Stimulated activated CD4-positive, alpha-beta T cell treated with anti-CD3 and anti-CD28 coated beads, Interleukin-4, amount 100 ng/mL, for 4 hours (primary cell): ENCODE measurements at places on chromosomes 3 and 15.

- no peak for DNase-seq
Measured at GRCh38 chr3:107213044-107213669, 164.1 kb upstream of the CCDC54 start.

DNA sequence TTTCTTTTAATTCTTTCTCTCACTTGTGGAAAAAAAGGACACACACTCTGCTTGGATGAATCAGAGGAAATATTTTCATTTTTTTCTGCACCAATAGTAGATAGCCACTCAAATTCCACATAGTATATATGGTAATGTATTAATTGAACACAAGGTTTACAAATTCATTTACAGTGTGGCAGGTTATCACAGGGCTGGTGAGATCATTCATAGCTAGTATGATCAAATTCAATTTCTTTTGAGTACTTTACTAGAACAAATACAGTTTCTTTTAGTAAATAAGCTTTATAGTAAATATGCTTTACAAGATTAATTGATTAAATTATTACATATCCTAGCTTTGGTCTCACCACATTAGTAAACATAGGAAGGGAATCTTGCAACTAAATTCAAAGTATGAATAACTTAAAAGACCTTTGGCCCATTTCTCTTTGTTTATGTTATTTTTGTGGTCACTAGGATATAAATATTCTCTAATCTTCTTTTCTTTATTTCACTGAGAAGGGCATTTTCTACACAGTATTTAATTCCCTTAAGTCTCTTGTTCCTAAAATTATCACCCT is 40.1 kb upstream of the PARP14 start:
- no peak for DNase-seq

GRCh38 chr3:4818986-4819693 is 160.1 kb upstream of the BHLHE40 start:
- DNase-seq = no peak

DNA sequence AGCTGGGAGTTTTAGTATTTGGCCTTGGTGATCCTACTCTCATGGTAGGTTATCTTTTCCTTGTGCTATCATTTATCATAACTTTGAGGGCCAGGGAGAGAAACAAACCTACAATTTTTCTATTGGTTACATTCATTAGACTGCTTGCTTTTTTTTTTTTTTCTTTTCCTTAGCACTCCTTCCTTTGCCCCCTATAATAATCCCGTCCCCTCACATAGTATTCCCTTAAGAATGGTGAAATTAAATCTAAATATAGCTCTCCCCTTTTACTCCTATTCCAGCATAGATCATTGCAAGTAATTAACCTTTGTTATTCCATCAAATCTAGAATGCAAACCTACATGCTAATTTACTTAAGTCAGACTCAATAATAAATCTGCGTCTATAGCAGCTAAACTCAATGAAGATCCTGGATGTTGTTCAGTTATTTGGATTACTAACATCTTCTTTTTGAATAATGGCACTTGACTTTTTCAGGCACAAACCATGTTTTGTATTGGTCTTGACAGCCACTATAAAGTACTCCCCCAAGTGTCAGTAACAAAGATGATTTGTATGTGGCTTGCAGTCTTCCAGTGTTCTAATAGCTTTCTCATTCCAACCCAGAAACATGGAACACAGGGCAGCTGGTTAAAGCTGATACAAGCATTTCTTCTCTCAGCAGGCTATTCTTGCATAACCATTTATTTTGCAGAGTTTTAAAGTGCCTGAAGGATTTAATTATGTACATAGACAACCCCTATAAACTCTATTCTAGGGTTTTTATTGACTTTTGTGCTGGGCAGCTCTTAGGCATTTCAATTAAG is 420.6 kb downstream of the MECOM start:
- no peak for DNase-seq

DNA sequence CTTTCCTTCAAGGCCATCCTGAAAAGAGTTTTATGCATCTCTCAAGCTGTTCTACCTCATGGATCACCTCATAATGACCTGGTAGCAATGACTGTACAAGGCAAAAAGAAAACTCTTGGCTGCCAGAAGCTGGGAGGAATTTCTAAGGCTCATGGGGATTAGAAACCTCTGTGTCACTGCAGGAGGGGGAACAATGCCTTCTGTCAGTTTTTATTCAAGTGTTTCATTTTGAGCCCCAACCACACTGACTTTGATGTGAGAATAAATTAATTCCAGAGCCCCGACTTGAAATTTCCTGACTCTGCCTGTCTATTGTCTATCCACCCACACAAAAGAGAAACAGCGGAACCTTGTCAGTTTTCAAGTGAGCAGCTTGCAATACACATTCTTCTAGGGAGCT is 58.7 kb upstream of the MRPL3 start:
- no peak for DNase-seq

DNA sequence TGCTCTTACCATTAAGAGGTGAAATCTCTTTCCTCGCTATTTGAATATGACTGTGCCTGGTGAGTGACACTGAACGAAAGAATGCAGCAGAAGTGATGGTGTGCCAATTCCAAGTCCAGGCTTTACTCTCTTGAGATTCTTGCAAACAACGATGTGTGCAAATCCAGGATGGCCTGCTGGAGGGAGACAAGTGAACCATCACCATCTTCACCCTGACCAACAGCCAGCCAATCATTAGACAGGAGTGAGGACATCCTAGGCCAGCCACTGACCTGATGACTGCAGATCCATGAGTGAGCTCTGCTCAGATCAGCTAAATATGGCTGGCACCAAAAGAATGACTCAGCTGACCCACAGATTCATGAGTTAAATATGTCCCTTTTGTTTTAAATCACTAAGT is 878.0 kb downstream of the PDCD6IP start:
- DNase-seq = no peak

GRCh38 chr3:101859882-101860448 is 10.7 kb downstream of the NFKBIZ start:
- no peak for DNase-seq

GRCh38 chr3:175389560-175389959 is 530.4 kb downstream of the NAALADL2 start:
- no peak for DNase-seq

GRCh38 chr3:13546667-13547171 is 2.2 kb upstream of the FBLN2 start:
- no peak for DNase-seq

GRCh38 chr15:67110361-67110781 is 45.0 kb downstream of the SMAD3 start:
- no peak for DNase-seq

DNA sequence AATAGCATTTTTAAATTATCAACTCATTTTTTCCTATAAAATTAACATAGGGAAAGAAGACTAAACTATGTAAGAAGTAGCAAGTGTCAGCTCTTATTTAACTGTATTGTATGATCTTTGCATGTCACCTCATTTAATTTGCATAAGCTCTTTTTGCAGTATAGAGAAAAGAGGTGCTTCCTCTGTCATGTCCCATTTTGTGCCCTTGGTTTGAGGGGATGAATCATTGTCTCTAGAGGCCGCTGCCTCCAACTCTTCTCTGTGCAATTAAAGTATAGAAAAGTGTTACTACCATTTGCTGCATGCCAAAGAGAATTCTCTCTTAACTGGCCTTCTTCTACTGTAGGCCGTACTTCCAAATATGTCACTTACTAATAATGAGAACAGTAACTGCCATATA is 93.4 kb downstream of the LRRC28 start:
- no peak for DNase-seq
